ENCODE measurements at places on chromosomes 11 and 22.

DNA sequence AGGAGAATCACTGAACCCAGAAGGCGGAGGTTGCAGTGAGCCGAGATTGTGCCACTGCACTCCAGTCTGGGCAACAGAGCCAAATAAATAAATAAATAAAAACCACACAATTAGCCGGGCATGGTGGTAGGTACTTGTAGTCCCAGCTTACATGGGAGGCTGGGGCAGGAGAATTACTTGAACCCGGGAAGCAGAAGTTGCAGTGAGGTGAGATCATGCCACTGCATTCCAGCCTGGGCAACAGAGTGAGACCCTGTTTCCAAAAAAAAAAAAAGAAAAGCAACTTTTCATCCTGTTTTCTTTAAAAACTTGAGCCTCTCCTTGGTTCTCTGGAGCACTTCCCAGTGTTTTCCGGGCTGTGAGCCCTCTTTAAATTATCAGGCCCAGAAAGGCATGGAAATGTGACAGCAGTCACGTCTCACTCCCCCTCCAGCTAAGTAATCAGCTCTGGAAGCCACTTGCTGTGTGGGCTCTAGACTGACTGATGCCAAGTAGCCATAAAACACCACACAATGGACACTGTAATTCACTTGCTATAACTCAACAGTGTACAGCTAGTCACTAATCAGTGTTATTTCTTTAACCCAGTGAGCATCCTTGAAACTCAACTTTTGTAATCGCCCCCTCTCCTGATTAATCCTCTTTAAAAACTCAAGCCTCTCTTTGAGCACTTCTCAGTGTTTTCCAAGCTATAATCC, 13.0 kb upstream of the MCHR1 start:
- no peak for DNase-seq

DNA sequence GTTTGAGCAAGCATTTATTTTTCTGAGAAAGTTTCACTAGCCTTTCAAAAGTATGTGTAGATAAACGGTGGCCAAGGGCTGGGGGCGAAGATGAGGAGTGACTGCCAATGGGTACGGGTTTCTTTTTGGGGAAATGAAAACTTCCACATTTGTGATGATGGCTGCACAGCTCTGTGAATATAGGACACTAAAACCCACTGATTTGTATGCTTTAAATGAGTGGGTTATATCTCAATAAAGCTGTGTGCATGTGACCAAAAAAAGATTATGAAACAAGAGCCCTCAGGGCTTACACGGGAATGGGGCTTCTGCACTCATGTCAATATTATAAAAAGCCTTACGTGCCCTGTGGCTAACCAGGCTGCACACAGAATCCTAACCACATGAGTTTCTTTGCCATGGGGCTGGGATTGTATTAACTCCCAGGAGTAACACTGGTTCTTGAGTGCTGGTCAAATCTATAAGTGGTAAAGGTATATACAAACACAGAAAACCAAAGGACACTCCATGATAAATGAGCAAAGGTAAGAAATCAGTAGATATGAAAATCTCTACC, 31.3 kb downstream of the ABCC8 start:
- no peak for DNase-seq

DNA sequence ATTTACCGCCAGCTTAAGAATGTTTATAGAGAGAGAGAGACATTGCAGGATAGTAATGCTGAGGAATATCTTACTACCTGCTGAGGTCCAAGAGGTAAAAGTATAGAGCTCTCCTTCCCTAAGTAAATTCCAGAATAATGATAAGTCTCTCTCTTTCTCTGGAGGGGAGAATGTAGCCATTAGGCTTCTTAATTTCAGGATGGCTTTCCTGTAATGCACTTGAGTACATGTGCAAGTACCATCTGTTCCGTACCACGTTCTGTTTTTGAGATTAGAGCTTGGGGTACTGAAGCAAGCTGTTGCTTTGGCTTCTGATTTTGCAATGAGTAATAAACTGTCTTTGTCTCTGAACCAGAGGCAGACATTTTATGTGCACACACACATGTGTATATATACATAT, 1314.0 kb downstream of the JRKL start:
- no peak for DNase-seq

DNA sequence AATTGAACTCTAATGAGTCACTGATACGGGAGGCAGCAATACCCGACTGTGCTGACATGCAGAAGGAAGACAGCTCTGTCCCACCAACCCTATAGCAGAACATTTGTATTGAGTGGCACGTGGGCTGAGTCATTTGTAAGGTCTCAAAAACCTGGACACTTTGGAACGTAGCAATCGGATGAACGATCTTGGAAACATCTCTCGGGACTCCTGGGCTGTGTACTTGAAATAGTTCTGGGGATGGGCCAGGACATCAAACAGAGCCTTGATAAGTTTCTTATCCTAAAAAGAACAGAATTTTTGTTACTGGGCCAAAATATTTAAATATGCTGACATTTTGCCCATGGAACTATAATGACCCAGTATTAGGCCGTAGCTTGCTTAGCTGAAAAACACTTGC, 17.1 kb upstream of the NRIP3 start:
- no peak for DNase-seq

DNA sequence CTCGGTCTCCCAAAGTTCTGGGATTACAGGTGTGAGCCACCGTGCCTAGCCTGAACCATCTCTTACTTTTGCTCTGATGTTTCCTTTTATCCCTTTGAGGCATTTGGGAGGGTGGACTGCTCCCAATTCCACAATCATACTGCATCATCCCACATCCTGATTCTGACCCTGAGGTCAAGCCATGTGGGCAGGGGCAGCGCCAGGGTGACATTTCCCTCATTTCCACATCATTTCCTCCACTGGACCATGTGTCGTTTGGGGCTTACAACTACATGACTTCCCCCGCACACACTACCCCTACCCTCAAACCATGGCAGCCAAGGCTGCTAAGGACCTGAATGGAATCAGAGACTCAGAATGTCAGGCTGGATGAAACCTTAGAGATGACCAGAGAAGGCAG, 26.4 kb upstream of the ZBTB16 start:
- no peak for DNase-seq

GRCh38 chr22:19940536-19941364, 822 bp upstream of the COMT start:
- DNase-seq, result no peak

- DNase-seq, result no peak
Observed at GRCh38 chr11:47987781-47988180, 7.4 kb downstream of the PTPRJ start.

GRCh38 chr22:49321477-49322055, 506.1 kb downstream of the BRD1 start:
- no peak for DNase-seq

GRCh38 chr11:77619576-77620198, 17.9 kb downstream of the CLNS1A start:
- DNase-seq, result no peak

DNA sequence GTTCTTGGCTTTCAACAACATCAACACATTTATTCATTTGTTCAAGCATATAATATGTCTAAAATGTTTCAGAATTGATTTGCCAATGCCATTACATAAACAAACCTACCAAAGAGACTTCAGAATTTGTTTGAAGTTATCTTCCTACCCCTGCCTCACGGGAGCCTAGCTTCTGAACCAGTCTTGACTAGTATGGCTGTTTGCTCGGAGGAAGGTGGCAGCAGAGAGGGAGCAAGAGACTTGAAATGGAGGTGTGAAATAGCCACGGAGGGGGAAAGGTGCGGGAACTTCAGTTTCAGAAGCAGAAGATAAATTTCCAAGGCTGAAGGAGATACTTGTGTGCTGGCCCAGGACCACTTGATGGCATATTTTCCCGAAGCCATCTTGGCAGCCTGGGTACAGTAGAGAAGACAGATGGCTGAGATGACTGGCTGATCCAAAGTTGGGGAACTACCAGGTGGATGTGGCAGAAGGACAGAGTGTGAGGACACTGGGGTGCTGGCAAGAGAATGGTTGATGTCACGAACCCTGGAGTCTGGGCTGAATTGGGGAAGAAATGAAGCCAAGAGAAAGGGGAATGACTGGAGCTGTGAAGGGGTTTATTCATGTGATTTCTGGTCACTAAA, 14.0 kb upstream of the MTCH2 start:
- no peak for DNase-seq

DNA sequence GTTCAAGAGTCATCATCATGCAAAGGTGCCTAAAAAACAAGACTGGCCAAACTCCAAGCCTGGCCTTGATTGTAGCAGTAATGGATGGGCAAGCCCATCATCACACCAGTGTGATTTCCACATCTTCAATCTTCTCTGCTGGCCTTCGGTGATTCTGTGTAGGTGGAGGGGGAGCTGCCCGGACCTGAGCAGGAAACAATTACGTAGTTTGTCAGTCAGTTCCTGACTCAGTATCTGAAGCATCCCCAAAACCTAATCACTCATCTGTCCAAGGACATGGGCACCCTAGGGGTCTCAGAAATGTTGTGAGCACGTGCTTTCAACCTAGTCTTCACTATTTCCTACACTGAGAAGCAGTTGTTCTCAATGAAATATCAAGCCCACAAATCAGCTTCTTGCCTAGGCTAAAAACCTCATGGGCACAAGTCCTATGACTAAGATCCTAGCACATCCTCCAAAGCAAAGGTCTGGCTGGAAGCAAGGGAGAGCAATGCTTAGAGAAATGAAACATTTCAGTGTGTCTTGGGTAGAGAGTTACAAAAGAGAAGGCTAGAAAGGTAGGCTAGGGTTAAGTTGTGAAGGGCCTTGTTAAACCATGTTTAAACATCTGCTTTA, 24.6 kb downstream of the ATG16L2 start:
- no peak for DNase-seq

GRCh38 chr11:76317296-76317695, 63.6 kb downstream of the THAP12 start:
- no peak for DNase-seq

- no peak for DNase-seq
Observed at GRCh38 chr11:48036011-48036410, 55.7 kb downstream of the PTPRJ start.

DNA sequence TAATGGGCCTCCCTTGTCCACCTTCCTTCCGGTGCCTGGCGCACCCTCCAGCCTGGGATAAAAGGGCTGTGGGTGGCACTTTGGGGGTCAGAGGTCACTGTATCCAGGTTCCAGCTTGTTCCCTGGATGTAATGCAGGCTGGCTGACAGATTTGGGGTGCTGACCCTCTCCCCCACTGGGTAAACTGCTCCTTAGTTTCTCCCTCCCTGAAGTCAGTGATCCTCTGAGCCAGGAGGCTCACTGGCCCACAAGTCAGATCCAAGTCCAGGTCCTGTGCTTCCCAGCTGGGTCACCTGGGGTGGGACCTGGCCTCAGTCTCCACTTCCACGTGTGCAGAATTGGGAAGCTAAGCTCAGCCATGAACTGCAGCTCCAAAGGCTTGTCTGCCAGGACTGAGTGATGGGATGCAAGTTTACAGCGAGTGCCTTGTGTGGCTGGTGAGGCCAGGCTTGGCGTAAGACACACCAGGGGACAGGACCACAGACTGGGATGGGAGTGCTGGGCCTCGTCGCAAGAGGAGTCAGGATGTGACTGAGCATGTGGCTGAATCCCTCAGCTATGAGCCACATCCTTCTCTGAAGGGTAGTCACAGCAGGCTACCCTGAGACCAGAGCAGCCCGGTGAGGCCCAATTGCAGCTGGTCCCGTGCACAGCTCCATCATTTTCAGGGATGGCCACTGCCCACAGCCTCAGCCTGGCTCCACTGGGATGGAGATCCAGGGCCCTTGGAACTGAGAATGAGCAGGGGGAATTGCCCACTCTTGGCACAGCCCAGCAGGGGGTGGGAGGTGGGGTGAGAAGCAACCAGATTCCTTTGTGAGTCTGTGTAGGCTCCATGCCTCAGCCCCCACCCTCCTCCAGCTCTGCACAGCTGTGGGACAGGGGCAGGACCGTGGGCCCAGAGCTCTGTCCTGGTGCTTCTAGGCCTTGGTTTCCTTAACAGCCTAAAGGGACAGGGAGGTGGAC, 7.2 kb downstream of the SHISA8 start:
- DNase-seq, result no peak

GRCh38 chr22:24244144-24244787, 616 bp downstream of the GGT5 start:
- no peak for DNase-seq

GRCh38 chr11:61747192-61747966, 5.1 kb upstream of the MYRF start:
- peak; percentile 13 for DNase-seq

DNA sequence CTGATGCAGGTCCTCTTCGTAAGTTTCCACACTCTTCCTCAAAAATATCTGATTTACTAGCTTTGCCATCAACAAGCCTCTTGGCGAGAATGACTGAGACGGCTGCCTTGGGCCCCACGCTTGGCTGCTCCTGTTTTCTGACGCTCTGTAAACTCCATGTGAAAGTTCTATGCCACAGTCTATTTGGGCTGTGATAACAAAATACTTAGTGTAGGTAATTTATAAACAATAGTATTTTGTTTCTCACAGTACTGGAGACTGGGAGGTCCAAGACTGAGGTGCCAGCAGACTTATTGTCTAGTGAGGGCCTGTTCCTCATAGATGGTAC, 123.2 kb upstream of the SORL1-AS1 start:
- DNase-seq, result no peak

GRCh38 chr11:17559341-17560087, 12.5 kb downstream of the OTOG start:
- DNase-seq, result no peak

DNA sequence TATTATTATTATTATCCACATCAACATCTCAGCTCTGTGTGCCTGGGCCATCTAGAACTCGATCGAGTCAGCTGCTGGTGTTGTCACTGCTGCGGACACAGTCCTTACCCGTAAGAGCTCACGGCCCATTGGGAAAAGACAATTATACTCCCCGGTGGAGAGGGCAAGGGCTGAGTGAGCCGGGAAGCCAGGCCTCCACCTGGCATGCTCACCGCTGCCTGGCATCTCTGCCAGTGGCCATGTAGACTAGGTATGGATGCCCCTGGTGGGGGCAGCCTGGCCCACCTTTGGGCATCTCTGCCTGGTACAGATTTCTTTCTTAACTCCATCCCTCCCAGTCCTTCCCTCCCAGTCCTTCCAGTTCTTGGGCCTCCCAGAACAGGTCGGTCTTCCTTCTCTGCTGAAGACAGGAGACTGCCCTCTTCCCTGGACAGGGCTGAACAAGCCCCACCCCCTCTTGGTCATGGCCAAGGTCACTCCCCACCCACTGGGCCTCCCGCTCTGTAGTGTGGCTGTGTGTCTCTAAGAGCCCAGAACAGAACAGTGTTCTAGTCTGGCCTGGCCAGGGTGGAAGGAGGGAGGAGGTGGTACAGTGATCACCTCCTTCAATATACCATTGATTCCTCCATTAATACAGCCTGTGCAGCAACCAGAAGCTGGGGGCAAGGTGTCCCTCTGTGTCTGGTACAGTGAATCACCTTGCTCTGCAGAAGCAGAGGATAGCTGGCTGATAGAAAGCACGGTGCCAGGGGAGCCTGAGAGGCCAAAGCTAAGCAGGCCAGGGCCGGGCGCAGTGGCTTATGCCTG, 57.7 kb downstream of the FLRT1 start:
- DNase-seq, result no peak

DNA sequence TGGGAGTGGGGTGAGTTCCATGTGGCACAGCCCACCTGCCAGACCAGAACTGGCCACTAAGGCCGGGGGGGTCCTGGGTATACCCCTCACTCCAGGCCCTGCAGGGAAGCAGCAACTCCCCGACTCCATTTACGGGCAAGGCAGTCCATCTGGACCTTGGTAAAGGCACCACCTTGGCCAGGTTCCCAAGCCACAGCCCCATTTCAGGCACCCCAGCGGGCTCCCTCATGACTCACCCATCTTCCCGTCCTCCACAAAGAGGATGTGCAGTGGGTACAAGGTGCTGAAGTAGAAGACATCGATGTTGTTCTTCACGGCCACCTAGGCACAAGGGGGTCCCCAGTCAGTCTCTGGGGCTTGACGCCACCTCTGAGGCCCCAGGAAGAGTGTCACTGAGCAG, 15.7 kb upstream of the RASL10A start:
- no peak for DNase-seq
